CD4-positive, alpha-beta T cell treated with Interleukin-15 for 1 hour (primary cell): ENCODE measurements at places on chromosomes 6 and 20.

- DNase-seq = no peak
Measured at GRCh38 chr20:25471020-25471419, 63.5 kb downstream of the GINS1 start.

- no peak for DNase-seq
Measured at GRCh38 chr6:112743323-112743722, 396.2 kb downstream of the RFPL4B start.

DNA sequence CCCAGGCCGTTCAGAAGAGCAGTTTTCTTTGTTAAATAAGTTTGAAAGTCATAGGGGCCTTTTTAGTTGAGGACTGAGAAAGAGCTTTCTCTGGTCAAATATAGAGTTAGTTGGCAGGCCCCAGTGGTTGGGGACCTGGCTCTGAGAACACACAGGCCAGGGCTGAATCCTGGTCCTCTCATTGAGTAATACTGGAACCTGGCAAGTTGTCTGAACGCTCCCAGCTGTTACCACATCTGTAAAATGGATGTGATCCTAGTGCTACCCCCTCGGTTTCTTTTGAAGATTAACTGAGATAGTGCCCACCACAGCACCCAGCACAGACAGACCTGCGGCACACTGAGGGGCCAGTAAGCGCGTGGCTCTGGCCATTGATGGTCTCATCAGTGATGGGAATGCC lies 215.5 kb downstream of the ZDHHC14 start:
- DNase-seq = no peak

GRCh38 chr6:96545882-96546281 lies 17.0 kb upstream of the FHL5 start:
- no peak for DNase-seq

DNA sequence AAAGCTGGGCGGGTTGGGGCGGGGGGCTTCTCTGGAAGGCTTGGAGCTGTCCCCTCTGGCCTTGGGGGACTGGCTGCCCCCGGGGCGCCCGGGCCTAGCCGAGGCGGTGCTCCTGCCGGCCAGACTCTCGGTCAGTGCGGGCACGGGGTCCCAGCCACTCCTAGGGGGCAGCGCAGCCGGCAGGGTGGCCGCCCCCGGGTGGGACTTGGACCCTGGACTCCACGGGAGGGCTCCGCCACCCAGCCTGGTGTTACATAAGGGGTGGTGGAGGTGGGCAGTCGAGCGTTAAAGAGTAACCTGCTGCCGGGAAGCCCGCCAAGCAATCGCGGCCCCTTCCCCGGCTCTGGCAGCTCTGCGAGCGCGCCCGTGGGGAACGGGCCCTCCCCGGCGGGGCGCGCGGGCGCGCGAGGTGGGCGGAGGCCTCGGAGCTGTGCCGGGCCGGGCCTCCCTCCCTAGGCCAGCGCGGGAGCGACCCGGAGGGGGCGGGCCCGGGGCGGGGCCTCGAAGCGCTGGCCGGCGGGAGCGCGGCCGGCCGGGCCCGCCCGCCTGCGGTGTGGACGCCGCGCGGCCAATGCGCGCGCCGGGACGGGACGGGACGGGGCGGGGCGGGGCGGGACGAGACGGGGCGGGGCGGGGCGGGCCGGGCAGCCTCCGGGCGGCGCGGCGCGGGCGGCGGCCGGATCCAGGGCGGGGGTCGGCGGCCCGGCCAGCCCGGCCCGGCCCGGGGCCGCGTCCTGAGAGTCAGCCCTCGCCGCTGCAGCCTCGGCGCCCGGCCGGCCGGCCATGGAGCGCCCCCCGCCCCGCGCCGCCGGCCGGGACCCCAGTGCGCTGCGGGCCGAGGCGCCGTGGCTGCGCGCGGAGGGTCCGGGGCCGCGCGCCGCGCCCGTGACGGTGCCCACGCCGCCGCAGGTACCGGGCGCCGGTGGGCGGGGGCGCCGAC lies at the start of gene SLC2A4RG:
Gene SLC2A4RG (plus strand): TSS at position 647 of the 940 bp plus-strand sequence. CDS start 137 bp downstream, at position 784.
- DNase-seq = peak; percentile 79

GRCh38 chr6:161418463-161418945 lies 144.6 kb upstream of the AGPAT4 start:
- DNase-seq = no peak

- peak; percentile 76 for DNase-seq
Measured at GRCh38 chr6:89079511-89080234, 878 bp upstream of the PNRC1 start.

DNA sequence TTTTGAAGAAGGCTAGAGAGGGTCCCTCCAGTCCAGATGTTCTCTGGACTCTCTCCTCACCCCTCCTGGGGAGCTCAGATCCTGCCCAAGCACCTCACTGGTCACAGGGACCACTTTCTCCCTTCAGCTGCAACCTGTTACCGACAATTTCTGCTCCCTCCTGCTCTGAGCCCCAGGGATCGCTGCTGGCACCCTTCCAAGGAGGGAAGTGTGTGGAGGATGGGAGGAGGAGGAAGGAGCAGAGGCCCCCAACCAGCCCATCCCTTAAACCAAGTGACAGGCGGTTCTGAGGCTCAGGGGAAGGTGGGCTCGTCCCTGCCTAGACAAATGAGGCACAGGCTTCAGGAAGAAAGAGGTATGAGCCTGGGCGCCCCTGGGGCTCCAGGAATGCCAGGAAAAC lies 13.9 kb downstream of the PMEPA1 start:
- no peak for DNase-seq

DNA sequence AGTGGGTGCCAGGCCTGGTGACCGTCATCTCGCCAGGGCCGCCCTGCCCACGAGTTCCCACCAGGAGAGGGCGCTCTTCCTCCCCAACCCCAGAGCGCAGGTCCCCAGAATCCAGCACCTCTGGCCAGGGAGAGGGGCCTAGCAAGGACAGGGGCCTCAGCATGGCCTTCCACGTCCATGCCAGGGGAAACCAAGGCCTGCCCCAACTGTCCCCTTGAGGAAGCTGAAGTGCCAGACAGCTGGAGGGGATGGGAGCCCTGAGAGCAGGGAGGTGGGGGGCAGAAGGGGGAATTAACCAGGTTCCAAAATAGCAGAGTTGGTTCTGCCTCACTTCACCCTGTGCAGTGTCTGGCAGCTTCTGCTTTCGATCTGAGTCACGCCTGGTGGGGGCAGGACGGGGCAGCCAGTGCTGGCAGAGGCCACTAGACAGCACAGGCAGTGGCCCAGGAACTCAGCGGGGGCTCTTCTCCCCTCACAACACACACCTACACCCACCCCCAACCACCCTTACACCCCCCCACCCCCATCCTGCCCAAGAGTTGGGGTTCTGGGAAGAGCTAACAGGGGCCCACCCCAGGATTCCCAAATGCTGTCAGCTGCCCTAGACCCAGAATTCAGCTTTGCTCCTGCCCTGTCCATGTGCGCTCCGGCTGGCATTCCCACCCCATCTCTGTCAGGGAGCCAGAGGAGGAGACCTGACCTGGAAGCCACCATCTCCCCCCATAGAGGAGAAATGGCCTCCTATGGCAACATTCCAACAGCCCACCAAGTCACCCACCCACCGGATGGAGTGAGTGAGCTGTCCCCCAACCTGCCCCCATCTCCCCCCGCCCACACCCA lies 29.2 kb downstream of the TFEB start:
- DNase-seq = peak; percentile 83

- DNase-seq = no peak
Measured at GRCh38 chr20:41367393-41367695, 726 bp upstream of the EMILIN3 start.

DNA sequence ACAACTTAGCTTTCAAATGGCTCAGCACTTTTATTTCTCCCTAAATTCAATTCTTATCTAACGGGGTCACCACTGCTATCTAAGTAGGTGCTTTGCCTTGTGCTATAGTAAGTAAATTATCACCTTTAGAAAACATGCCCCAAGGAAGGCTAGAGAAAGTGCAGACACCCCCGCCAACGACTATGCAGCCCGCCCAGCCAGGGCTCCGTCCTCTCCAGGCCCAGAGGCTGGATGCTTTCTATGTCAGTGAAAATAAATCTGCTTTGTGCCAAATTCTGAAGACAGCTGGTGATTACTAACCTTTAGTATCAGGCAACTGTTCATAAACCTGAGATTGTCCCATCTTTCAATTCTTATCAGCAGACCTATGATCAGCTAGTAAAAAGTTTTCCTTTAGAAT lies 14.3 kb downstream of the KIAA0319 start:
- no peak for DNase-seq

- no peak for DNase-seq
Measured at GRCh38 chr6:25137916-25138232, 141.3 kb upstream of the CARMIL1 start.

GRCh38 chr20:60206259-60206658 lies 248.0 kb downstream of the CDH26 start:
- no peak for DNase-seq

GRCh38 chr20:25297141-25297905 lies 49.4 kb downstream of the PYGB start:
- DNase-seq = no peak

DNA sequence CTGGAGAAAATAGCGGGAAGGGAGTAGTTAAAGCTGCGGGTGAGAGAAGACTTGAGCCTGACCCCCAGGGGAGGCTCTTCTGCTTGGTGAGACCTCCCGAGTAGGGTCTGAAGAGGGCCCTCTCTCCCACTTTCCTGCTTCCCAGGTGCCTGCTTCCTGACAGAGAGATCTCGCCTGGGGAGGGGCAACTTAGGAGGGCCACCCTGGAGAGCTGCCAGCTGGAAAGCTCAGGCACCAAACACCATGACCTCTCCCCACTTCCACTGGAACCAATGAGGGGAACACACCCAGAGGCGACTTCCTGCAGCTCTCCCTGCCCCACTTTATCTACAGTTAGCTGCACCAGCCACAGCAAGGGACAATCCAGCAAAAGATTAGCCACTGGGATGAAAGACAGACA lies 208.0 kb downstream of the TBXT start:
- DNase-seq = no peak

DNA sequence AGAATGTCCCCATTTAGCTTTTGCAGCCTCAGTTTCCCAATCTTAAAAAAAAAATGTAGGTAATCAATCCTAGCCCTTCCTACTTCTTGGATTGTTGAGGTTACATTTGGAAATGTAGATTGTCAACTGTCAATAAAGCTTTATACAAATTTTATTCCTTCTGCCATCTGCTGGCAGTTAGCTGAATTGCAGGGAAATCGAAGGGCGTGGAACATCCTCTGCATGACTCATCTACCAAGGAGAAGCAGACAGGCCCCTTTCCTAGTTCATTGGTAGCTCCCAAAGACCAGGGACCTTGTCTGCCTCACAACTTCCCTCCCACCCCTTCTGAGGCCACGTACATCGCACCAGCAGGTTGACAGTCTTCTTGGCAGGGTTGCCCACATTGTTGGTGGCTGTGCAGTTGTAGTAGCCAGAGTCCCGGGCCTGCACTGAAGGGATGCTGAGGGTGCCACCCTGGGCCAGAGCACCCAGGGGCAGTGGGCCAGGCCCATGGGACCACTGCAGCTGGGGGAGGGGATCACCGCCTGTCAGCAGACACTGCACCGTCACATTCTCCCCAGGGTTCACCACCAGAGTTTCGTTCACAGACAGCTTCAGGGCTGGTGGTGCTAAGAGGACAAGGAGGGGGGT lies 43.6 kb downstream of the MDGA1 start:
- DNase-seq = peak; percentile 36

DNA sequence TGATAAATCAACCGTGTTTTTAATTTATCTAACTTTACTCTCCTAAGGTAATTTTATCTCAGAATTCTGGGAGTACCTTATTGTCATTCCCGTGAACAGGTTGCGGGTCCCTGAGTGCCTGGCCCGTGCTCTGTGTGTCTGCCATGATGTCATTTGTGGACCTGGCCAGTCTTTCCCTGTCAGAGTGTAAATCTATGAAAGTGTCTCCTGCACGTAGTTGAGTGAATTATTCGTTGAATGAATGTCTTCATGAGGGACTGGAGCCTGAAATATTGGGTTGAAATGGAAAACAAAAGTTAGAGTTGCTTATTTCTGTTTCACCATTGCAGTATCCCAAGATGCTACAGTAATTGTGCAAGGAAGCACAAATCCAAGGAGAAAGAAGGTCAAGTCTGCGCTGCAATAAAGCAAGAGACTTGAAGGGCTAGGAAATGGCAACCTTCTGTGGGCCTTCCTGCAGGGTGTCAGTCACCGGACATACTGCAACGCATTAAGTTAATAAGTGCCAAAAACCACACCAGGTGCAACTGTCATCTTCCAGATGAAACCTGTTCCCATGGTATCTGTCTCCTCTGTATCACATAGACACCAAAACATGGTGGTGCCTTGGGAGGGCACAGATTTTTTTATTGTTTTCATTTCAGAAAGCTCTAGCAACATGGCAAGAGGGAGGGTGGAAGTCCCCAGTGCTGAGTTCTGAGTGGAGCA lies 135.5 kb downstream of the ZDHHC14 start:
- no peak for DNase-seq

DNA sequence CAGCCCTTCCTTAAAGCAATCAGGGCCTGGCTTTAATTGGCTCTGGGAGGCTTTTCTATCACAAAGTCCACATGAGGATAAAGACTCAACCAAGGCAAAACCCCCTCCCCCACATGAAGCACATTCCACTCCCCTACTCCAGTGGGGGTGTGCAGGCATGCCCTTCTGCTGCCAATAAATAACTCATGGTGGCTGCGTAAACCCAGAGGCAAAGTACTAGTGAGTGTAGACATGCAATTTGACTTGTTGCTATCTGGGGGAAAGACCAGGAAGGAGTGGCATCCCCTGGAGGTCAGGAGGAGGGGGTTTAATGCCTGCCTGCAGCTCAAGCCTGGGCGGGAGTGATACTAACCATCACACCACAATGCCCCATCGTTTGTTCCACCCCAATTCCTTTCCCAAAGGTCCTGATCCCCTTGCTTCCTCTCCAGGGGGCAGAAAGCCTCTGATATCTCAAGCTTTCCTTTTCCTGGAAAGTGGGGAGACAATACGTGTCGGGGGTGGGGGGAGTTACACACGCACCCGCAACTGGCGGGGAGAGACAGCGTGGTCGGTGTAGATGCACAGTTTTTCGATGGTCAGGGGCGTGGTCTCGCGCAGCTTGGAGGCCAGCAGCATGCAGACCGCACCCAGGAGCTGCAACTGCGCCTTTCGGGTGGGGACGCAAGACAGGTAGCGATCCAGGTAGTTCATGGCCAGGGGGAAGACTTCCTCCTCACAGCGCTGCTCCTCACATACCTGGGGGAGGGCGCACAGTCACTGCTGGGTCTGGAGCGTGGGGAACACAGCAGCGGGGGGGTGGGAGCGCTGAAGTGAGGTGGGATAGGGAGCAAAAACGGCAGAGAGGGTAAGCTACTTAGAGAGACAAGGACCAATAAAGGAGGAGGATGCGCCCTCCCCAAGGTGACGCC lies 1.5 kb downstream of the CCND3 start:
- no peak for DNase-seq

DNA sequence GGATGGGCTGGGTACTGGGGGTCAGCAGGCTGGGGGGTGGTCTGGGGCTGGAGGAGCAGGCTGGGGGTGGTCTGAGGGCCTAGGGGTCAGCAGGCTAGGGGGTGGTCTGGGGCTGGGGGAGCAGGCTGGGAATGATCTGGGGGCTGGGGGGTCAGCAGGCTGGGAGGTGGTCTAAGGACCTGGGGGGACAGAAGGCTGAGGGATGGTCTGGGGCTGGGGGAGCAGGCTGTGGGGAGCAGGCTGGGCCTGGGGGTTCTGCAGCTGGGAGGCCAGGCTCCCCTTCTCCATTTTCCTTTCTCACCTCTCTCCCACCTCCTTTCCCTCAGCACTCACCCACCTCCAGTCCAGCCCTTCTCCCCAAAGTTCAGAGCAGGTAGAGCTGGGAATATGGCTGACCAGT lies 114.2 kb downstream of the PSMB1 start:
- no peak for DNase-seq

- DNase-seq = no peak
Measured at GRCh38 chr20:22901921-22902320, 133.2 kb upstream of the SSTR4 start.
